Fibroblast of skin of right quadriceps (primary cell): ENCODE measurements at places on chromosomes 12 and 14.
A peak's percentile ranks its signal among the peaks of the same experiment; 100 is the strongest.

GRCh38 chr14:69928111-69928523, 48.9 kb downstream of the SMOC1 start:
- DNase-seq = no peak

- DNase-seq = no peak
These were observed 5.9 kb downstream of the SETD1B start for GRCh38 chr12:121809712-121810116.

- DNase-seq = peak; percentile 34
These were observed 170.1 kb upstream of the FKBP4 start for GRCh38 chr12:2624543-2625288.

GRCh38 chr12:49776413-49776812, 35.1 kb downstream of the TMBIM6 start:
- peak; percentile 76 for DNase-seq

- DNase-seq = no peak
These were observed 250.0 kb downstream of the MED13L start for GRCh38 chr12:116027551-116027821.

DNA sequence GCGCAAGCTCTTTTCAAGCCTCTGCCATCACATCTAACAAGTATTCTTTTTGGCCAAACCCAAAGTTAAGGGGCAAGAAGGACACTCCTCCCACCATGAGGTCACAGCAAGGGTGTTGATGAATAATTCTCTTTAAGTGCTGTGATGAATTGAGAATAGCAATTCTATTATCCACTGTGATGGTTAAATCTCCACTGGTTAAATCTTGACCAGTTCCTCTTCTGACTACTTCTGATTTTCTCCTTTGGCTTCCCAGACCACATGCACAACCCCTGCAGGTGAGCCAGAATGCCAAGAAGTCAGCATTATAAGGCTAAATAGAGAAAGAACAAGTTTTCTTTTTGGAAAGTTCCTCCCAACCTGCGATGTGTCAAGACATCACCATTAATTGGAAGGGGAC, 90.6 kb upstream of the BCL2L14 start:
- DNase-seq = no peak

DNA sequence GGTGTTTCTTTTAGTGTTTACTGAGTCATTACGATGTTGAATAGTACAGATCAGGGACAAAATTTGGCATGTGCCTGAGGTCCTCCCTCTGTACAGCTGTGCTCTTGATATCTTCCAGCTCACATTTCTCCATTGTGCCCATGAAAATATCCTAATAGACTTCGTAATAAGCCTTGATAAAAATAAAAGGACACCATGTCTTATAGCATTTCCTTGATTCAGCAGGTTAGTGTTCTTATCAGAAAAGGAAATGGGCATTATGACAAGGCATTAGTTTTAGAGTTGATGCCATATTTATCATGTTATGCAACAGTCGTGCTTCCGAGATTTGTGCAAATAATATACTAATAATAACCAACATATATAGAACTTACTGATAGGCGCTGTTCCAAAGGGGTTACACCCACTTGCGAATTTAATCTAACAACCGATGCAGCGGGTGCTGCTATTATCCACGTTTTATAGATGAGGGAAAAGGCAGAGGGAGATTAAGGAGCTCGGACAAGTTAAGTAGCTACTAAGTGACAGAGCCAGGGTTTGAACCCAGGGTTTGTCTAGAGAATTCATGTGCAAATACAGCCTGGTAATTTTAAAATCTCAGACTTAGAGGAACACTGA, 15.1 kb upstream of the WNK1 start:
- DNase-seq = no peak

- DNase-seq = no peak
These were observed 4.8 kb downstream of the PRKCH start for GRCh38 chr14:61326146-61326545.

- peak; percentile 76 for DNase-seq
These were observed 64.4 kb downstream of the TMX1 start for GRCh38 chr14:51304438-51304837.

GRCh38 chr14:53215101-53215500, 62.0 kb upstream of the DDHD1 start:
- no peak for DNase-seq

DNA sequence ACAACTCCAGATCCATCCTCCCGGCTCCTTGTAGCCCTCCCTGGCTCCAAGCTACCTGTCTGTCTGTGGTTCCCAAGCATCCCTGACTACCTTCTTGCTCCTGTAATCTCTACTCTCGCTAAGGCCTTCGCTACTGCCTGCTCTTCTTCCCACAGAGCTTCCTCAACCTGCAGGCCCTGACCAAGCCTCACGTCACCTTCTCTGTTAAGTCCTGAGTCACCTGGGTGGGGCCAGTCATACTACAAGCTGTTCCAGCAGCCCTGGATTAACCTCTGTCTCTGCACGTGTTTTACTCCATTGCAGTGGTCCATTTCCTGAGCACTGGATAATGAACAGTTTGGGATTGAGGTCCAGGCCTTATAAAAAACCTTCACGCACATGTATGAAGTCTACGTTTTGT, 770.7 kb downstream of the BCL11B start:
- DNase-seq = no peak

DNA sequence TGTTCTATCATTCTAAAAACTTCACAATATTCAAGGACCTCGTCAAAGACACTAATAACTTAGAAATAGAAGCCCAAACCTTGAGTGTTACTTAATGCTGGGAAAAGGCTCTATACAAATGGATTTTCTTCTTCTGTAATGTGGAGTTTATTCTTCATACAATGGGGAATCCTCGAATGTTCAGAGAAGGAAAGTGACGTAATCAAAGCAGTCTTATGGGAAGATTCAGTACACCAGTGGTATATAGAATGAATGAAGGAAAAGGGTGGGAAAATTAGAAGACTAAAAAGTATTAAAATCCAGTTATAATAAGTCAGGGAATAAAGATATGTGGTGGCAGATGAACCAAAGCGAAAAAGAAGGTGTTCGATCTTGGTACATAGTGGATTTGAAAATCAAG, 106.5 kb downstream of the PLCZ1 start:
- DNase-seq = no peak

GRCh38 chr14:68684466-68685418, 108.1 kb downstream of the ZFP36L1 start:
- no peak for DNase-seq

DNA sequence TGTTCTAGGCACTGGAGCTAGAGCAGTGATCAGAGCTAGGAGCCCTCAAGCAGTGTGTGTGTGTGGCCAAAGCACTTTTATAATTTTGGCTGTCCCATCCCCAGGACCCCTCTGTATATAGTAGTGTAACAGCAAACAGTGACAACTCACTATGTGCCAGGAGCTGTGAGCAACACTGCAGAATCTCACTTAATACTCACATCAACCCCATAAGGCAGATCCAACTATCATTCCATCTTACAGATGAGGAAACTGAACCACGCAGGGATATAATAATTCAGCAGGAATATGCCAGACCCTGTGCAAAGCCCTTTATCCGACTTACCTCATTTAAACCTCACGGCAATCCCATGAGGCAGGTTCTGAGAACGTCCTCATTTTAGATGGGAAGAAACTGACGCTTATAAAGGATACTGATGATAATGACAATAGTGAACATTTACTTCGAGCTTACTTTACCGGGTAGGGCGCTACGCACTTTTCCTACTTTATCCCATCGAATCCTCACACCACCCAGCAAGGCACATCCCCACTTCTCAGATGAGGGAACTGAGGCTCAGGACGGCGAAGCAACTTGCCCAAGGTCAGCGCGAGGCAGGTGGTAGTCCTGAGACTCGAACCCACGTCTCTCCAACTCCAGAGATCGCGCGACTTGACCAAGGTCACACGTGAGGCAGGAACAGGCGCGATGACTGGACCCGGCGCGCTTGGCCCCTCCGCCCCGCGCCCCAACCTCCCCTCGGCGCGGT, 687 bp downstream of the RAB35 start:
- peak; percentile 36 for DNase-seq

GRCh38 chr12:15052691-15053090, 79.8 kb downstream of the PDE6H start:
- DNase-seq = no peak

DNA sequence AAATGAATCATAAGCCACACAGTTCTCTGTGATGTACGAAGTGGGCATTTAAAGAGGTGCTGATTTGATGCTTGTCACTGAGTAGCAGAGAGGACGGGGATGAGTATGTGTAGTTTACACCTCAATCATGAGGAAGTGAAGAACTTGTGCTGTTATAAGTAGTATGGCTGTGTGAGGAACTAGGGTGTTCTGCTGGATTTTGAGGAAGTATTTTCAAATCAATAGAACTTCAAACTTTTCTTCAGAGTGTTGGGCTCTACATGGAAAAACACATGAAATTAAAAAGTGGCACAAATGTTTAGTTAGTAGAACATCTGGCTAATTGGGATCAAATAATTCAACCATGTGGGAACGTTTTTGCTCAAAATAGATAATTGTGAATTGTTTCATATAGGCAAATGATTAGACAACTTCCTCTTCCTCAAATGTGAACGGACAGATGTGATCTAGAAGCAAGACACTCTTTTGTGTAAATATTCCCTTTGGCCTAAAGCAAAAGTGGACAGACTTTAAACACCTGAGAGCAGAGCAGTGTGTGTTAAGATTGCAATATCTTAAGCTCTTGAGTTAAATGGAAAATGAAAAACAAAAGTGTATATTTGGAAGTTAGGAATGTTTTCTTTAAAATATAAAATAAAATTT, 168.5 kb downstream of the NAV3 start:
- no peak for DNase-seq

GRCh38 chr14:37413504-37414003, 181.5 kb downstream of the FOXA1 start:
- no peak for DNase-seq

DNA sequence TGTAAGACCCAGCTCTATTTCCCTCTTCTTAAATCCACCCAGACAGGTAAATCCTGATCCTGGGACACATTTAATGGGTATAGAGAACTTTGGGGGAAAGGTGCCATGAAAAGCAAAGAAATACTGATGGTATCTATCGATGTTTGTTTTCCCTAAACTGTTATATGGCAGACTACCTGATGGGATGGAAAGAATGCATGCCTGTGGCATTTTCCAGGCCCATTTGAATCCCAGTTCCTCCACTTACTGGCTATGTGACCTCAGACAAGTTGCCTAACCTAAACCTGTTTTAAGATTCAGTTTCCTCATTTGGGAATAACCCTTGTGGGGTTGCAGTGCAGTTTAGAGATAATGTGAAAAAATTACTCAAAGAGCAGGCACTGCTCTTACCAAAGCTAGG, 404.5 kb downstream of the FUT8 start:
- no peak for DNase-seq

DNA sequence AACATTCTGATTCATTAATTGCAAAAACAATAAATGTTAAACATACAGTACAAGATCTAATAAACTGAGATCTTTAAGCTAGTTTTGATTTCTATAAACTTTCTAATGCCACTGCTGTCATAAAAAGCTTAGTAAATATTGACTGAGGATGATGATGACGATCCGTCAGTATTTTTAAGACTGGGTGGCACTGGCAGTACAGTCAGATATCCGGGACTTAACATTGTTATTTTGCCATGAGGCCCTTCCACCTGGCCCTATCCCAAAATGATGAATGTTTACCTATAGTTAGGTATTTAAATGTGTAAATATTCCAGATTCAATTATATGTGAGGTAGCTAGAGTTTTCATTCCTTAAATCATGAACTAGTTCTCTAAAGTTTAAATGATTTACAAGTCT, 158.5 kb downstream of the FOXA1 start:
- DNase-seq = no peak

- DNase-seq = peak; percentile 26
These were observed 449.9 kb upstream of the FLRT2 start for GRCh38 chr14:85079842-85080730.

DNA sequence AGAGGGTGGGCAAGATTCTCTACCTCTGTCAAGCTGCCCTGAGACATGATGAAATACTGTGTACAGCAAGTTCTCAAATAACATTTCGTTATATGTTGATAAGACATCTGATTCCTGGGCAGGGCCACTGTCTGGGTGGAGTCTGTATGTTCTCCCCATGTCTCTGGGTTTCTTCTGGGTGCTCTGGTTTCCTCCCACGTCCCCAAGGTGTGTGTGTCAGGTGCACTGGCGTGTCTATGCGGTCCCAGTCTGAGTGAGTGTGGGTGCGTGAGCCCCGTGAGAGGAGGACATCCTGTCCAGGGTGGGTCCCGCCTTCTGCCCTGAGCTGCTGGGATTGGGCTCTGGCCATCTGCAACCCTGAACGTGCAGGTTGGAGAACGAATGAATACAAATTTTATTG, 29.6 kb downstream of the KCTD10 start:
- DNase-seq = no peak

DNA sequence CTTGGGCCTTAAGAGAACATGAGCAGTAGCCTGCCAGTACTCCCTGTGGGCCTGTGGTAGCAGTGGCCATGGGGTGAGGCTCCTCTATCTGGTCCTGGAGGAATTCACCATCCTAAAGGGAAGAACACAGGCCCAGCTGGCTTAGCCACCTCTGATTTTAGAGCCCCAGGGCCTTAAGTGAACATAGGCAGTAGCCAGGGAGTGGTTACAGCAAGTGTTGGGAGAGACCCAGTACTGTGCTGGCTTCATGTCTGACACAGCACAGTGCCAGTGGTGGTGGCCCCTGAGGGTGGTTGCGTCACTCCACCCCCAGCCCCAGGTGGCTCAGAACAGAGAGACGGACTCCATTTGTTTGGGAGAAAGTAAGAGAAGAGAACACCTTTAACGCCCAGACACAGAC, 105.1 kb downstream of the TXNDC16 start:
- DNase-seq = no peak

- no peak for DNase-seq
These were observed 65.7 kb downstream of the TNFAIP2 start for GRCh38 chr14:103188810-103189480.
